ENCODE measurements at places on chromosomes 7 and 10.

- DNase-seq, result no peak
Observed at GRCh38 chr10:132810807-132811700, 25.1 kb upstream of the NKX6-2 start.

DNA sequence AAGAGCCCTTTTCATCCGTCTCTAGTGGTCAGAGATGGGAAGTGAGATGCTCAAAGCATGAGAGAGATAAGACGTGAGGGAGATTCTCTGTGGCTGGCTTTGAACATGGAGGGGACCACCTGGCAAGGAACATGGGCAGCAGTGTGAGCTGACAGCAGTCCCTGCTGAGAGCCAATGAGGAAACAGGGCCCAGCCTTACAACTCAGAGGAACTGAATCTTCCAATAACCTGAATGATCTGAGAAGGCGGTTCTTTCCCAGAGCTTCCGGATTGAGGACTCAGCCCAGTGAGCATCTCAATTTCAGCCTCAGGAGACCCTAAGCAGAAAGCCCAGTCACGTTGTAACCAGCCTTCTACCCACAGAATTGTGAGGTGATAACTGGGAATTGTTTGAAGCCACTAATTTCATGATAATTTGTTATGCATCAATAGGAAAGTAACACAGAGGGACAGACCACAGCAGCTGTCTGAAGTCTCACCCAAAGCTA lies 33.9 kb upstream of the IKZF1 start:
- no peak for DNase-seq

GRCh38 chr7:98802088-98802780 lies 67.6 kb downstream of the TMEM130 start:
- DNase-seq, result no peak

DNA sequence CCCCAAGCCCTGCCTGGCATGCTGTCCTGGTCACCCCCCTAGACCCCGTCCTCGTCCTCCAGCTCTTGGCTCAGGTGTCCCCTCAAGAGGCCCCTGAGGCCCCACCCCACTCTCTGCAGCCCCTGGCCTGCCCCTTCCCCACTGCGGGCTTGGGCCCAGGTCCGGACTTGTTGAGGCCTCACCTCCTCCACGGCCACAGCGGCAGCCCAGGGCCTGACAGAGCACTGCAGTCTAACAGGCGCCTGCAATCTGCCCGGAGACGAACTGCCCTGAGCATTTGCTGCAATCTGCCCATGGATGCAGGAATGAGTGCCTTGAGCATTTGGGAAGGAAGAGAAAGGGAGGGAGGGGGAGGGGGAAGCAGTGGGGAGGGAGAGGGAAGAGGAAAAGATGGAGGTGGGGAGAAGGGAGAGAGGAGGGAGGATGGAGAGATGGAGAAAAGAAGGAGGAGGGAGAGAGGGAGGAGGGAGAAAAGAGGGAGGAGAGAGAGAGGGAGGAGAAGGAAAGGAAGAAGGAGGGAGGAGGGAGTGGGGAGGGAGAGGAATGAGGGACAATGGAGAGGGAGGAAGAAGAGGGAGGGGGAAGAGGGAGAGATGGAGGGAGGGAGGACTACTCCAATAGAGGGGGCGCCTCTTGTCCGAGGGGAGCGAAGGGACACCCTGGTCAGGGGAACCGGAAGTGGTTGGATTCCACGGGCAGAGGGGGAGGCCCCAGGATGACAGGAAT lies 73.9 kb downstream of the PDGFA start:
- no peak for DNase-seq

DNA sequence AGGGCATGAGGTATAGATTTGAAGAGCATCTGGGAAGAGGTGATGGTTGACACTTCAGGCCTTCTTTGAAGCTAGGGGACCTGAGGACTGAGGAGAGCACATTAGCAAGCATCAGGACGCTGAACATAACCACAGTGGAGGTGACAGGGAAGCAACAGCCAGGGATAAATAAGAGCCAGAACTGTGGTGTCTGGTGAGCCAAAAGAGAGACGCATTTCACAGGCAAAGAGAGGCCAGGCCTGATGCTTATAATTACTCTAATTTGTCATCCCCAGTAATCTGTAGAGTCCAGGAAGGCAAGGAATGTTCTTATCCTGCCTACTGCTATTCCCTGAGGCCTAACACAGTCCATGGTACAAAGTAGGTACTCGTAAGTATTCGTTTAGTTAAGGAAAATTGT lies 10.4 kb upstream of the FAS start:
- no peak for DNase-seq

- no peak for DNase-seq
Observed at GRCh38 chr10:73083221-73083620, 13.4 kb downstream of the P4HA1 start.

DNA sequence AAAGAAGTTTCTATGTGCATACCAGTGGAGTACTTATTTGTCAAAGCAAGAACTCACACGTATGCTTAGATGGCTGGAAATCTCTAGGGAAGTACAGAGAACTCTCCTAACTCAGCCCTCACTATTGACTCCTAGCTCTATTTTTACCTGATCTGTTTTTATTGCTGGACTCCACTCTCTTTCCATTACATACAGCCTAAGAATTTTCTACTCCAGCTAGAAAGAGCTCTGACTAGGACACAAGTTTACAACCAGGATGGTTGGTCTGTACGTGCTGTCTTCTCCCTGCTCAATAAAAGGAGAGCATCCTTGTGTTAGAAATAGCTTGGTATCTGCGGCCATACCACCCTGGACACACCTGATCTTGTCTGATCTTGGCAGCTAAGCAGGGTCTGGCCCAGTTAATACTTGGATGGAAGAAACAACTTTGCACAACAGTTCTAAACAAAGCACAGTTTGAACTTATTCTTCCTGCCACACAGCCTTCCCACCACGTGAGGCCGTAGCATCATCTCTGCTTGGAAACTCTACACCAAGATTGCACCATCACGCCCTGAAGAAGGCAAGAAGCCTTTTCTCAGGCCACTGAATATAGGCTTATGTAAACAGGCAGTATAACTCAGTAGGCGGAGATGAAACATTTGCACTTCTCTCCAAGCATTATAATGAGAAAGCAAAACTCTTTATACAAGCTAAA lies 50.7 kb downstream of the KCNMA1 start:
- DNase-seq, result no peak

GRCh38 chr10:47020471-47020870 lies 109.2 kb downstream of the PTPN20 start:
- no peak for DNase-seq

GRCh38 chr10:75506930-75507329 lies 75.5 kb downstream of the LRMDA start:
- DNase-seq, result no peak

- no peak for DNase-seq
Observed at GRCh38 chr7:92834507-92835260, 1.7 kb downstream of the CDK6 start.

- DNase-seq, result no peak
Observed at GRCh38 chr7:128880791-128881457, 18.3 kb downstream of the ATP6V1F start.

GRCh38 chr10:6168084-6168483 lies 34.6 kb upstream of the PFKFB3 start:
- no peak for DNase-seq

DNA sequence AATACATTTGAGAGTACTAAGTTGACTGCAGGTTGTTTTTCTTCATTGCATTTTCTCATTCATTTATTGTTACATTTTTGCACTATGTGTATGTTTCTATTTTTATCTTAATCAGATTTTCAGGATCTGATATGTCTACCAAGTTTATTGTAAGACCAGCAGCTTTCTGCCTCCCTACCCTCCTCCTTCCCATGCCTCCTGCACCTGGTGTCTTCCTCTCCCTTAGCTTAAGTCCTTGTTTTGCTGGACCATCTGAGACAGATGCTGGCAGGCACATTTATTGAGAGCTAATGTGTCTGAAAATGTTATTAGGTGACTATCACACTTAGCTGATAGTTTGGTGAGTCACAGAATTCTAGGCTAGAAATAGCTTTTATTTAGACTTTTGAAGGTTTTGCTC lies 79.6 kb downstream of the ANLN start:
- no peak for DNase-seq

- no peak for DNase-seq
Observed at GRCh38 chr7:138352570-138353461, 107.2 kb upstream of the TRIM24 start.

DNA sequence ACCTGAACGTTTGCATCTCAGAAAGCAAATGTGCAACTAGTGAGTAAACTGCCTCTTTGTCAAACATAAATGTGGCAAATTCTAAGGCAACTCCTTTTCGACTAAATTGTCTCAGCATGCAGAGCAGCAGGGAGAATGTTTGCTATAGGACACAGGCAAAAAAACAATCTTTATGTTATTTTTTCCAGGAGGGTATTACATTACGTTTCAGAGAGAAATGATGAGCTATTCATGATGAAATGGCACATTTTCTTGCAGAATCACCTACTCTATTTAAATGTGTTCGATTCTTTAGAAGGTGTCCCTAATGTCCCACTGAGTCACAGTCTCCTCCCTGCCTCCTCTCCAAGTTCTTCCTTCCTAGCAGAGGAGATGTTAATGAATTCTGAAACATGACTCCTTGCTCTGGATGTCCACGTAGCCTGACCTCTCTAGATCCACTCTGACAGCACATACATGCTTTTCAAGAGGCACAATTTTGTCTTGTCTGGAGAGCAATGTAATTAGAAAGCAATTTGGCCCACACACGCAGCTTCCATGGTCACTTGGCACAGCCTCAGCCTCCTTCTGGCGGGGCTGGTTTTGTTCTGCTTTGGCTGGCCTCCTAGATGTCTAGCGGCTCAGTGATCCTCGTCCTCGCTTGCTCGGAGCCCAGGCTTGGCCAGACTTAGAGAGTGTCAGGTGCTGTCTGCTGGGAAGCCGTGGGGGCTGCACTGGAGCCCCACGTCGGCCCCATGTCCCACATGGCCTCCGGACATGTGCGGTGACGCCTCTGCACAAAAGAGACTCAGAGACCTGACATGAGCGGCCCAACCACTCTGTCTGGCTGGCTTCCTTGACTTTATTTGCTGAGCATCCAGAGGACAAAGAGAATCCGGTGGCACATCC lies 125.7 kb upstream of the ZNF438 start:
- no peak for DNase-seq

DNA sequence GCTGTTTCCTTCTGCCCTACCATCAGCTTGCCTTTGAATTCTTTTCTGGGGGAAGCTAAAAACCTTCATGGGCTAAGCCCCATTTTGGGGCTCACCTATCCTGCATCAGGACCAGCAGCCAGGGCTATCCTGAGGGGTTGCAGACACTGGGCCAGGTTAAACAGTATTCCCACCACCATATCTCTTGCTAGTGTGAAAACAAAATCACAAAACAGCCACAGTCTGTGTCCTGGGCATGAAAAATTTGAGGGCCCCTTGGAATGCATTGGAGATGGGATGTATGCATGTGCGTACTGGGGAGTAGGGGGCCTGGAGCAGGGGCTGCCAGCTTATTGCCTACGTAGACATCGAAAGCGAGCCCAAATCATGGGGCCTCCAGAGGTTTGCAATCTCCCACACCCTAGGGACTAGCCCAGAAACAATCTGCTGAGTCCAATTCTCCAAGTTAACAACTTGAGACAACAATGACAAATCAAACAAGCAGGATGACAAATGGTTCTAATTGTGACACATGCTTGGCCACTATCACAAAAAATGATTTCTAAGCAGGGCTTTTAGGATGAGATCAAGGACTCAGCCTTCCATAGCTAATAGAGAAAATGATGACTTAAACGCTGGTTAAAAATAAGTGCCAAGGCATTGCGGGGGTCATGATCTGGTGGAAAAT lies 557.1 kb downstream of the KCNMA1 start:
- no peak for DNase-seq

- no peak for DNase-seq
Observed at GRCh38 chr7:5420881-5421713, 2.5 kb downstream of the TNRC18 start.

DNA sequence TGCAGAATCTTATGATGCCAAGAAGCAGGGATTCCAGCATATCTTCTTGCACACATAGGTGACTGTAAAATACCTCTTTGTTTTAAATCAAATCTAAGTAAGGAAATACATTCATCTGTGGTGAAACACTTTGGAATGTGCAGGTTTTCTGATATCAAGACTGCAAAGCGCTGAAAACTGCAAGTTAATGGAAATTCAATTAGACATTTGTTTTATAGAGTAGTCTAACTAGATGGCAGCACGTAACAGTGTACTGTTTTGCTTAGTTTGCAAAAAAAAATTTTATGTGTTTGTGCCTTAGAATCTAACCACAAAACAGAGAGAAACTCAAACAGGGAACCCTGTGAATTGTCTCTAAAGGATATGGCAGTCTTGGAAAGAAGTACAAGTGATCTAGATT lies 259.2 kb downstream of the HDAC9 start:
- DNase-seq, result no peak

DNA sequence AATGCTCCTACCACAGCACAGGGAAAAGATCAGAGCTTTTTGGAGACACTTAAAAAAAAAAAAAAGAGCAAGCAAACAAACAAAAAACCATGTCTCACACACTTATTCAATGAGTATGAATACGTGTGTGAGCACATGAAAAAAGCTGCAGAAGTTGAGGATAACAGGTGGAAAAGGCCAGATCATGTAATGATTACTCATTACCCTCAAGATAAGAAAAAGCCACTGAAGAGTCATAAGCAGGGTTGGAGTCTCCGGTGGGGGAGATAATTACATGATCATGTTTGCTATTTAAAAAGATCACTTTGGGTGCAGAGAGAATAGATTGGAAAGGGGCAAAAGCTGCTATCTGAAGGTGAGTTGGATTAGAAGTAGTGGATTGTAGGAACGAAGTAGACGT lies 77.0 kb downstream of the POU6F2 start:
- no peak for DNase-seq

DNA sequence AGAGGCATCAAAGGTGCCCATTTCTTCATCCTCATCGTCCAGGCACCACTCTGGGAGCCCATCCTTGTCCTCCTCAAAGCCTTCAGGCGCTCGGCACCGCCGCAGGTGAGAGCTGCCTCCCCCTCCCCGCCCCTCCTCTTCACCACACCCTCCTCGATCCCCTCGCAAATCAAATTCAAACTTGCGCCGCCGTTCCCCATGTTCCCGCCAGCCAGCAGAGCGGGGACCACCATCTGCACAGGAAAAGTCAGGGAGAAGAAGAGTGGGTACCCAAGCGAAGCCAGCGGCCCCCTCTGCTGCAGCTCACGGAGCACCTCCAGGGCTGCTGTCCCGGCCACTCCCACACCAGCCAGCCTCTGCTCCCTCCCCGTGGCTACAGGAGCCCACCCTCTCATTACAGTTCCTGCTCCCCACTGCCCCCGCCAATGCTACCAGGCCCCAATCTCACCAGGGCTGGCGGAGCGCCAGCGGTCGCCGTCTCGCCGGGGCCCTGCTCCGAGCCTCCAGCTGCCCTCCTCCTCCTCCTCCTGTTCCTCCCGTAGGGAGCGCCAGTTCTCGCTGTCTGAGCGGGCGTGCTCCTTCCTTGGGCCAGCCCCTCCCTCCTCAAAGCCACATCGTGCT lies 7.7 kb downstream of the GIGYF1 start:
- no peak for DNase-seq

- DNase-seq, result no peak
Observed at GRCh38 chr7:54838175-54838910, 79.3 kb upstream of the SEC61G start.

Measured in iPS DF 19.7 (cell line).